Stimulated activated CD4-positive, alpha-beta T cell treated with anti-CD3 and anti-CD28 coated beads, Interleukin-12 subunit alpha, Interleukin-12 subunit beta, amount 100 ng/mL, for 4 hours (primary cell): ENCODE measurements at places on chromosomes 6 and 20.
A peak's percentile ranks its signal among the peaks of the same experiment; 100 is the strongest.

GRCh38 chr20:18921291-18921690 is 107.7 kb downstream of the SCP2D1 start:
- no peak for DNase-seq

DNA sequence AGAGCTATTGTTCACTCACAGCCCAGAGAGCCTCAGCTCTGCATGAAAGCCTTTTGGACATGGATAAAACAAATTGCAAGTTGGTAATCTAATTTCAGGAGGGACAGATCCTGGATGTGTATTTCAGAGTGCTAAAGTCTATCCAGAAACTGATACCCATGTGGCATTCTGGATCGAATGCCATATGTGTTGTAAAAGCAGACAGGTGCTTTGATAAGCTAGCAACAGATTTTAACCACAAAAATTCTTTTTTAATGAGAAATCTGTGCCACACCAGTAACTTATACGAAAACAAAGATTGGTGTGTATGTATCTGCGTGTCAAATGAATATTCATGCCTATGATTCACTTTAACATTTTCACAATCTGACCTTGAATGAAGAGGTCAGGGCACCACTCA is 936.6 kb upstream of the MAP3K7 start:
- no peak for DNase-seq

DNA sequence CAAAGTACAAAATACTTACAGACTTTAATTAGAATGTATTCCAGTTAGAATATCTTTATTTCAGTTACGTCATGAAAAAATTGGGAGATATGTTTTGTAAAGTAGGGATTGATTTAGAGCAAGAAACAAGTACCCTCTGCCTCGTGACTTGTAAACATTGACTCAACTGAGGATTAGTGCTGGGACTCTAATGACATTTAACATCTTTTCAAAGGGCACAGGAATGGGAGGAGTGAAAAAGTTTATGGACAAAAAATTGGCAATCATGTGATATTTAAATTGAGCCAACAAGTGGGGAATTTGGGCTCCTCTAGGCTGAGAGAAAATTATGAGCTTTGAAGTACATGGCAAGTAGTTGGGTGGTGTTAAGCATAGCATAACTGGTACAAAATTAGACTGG is 25.3 kb downstream of the NKX2-4 start:
- DNase-seq: no peak

GRCh38 chr6:79377047-79377446 is 142.6 kb upstream of the HMGN3 start:
- no peak for DNase-seq

- peak; percentile 68 for DNase-seq
Observed at GRCh38 chr6:139291813-139292619, at the start of gene TXLNB. Gene TXLNB (minus strand): TSS chr6:139291998. CDS start chr6:139288899, 3,099 bp downstream.

- no peak for DNase-seq
Observed at GRCh38 chr20:35144694-35145093, 2.4 kb downstream of the EDEM2 start.

GRCh38 chr20:17525650-17526049 is 5.5 kb downstream of the BFSP1 start:
- no peak for DNase-seq

DNA sequence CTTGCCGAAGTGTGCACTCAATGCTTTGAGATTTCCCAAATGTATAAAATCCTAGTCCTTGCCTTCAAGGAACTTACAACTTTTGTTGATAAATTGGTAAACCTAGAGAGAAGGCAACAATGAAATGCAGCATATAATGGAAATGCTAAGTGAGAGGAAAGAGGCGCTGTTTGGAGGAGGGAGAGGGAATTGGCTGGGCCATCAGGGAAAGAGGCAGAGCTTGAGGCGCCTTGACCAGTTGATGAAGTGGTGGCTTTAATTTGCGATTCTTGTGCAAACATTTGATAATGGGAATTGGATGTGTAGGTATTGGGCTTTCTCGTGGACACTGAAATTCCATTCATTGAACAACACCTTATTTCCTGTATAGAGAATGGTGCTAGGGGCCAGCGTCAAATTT is 1.9 kb upstream of the CDYL start:
- no peak for DNase-seq
